ENCODE measurements at places on chromosomes 3 and 15.

- no peak for DNase-seq
Measured at GRCh38 chr15:85766001-85766831, 28.5 kb downstream of the KLHL25 start.

- DNase-seq: no peak
Measured at GRCh38 chr15:49110158-49110944, 45.0 kb downstream of the COPS2 start.

GRCh38 chr15:56757875-56758274 is 24.6 kb upstream of the ZNF280D start:
- no peak for DNase-seq

DNA sequence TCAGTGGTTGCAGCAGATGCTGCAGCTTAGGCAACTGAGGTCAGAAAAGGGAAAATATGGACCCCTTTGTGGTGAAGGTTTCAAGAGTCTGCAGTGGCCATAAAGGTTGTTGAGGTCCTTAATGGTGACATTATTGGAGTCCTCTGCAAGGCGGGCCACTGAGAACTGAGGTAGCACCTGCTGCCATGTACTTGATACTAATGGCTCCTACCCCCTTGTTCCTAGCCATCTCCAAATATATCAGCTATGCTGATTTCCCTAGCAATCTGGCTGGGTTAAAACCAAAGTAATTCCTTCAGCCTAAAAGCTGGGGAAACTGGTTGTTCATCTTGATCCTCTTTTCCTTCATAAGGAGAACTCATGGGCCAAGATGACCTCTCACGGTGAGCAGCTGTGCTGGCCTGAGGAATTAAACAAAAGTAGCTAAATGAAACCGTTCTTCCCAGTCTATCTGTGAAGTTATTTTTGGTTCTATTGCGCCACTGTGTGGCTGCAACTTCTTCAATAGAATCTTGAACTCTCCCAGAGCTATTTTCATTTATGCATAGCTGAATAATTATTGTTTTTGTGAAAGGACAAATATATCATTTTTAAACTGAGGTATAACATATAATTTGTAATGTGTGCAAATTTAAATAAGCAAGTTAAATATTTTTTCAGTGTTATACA is 76.1 kb upstream of the PLSCR4 start:
- DNase-seq: peak; percentile 58
